Activated gamma-delta T cell treated with anti-CD3 and anti-CD28 coated beads, Interleukin-2, amount 50 U/mL, for 16 hours (primary cell): ENCODE measurements at places on chromosomes 16 and 17.

- no peak for DNase-seq
These were observed 1.0 kb upstream of the SOX8 start for GRCh38 chr16:980595-980854.

GRCh38 chr17:45428050-45428617 lies 4.5 kb downstream of the ARHGAP27 start:
- peak; percentile 70 for DNase-seq

DNA sequence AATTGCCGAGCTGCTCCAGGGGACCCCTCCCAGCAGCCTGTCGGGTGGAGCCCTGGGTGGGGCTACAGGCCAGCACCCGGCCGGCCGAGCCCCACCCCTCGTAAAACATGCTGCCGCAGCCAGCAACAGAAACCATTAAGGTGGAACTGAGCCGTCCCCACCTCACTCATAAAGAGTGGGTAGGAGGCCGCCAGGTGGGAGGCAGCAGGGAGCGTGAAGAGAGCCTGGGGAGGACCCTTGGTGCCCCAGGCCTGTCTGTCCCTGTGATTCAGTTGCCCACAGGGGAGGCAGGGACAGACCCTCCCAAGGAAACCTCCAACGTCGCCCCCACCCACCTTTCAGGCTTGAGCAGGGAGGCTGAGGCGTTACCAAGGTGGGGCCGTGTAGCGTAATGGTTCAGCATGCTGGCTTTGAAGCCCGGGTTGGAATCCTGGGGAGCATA lies 8.4 kb downstream of the FOXN1 start:
- no peak for DNase-seq

DNA sequence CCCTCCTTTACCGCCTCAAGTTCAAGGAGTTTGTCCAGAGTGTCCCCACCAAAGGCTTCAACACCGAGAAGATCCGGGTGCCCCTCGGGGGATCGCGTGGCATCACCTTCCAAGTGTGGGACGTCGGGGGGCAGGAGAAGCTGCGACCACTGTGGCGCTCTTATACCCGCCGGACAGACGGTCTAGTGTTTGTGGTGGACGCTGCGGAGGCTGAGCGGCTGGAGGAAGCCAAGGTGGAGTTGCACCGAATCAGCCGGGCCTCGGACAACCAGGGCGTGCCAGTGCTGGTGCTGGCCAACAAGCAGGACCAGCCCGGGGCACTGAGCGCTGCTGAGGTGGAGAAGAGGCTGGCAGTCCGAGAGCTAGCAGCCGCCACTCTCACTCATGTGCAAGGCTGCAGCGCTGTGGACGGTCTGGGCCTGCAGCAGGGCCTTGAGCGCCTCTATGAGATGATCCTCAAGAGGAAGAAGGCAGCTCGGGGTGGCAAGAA lies 1.1 kb downstream of the ARL4D start:
- no peak for DNase-seq

GRCh38 chr17:309361-309888 lies 43.2 kb downstream of the RPH3AL start:
- no peak for DNase-seq

GRCh38 chr17:81551458-81552243 lies 502 bp downstream of the FAAP100 start:
- no peak for DNase-seq

DNA sequence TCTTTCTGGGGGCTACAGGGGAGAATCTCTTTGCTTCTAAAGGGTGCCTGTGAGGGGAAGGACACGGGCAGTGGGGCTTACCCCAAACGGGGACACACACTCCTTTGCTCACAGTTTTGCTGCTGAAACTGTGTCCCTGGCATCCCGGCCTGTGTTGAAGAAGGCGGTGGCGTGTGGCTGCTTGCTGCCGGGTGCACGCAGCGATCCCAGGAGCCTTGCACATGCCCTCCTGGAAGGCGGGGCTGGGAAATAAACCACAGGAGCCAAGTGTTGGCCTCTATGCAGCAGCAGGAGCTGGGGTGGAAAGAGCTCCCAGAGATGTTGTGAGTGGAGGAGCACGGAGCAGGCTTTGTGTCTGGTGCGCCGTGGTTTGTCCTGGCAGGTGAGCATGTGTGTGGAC lies 131.0 kb upstream of the CIBAR2 start:
- DNase-seq: no peak

GRCh38 chr16:85762970-85763369 lies 12.1 kb upstream of the C16orf74 start:
- DNase-seq: no peak

- no peak for DNase-seq
These were observed 496.5 kb upstream of the CDH11 start for GRCh38 chr16:65618333-65618732.

DNA sequence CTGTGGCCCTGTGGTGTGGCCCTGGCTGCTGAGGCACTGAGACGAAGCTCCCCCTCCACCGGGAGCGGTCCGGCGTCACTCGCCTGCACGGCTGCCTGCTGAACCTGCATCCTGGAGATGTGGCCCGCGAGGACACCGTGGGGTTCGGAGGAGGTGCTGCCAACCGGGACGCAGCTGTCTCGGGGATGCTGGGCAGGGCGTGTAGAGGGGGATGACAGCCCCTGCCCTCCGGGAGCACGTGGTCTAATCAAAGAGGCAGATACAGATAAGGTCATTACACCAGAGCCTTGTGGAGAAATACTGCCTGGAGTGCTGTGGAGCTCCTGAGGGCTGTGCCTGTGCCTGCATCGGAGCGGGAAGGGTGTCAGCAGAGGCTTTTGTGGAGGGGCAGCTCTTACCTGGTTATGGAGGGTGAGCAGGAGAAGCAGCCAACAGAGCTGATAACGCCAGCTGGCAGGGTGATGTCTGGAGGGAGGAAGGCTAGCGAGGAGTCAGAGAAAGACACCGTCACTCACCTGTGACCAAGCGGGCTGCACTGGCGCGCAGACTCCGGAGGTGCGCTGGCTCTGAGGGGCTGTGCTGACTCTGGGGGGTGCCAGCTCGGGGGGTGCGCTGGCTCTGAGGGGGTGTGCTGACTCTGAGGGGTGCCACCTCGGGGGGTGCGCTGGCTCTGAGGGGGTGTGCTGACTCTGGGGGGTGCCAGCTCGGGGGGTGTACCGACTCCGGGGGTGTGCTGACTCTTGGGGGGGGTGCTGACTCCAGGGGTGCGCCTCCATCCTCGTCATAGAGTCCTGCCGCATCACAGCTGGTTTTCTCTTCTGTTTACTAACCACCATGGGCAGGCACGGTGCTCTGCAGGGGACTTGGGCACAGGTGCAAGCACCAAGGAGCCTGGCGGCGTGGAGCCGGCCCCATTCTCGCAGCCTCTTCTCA lies 104.7 kb upstream of the CHMP6 start:
- DNase-seq: no peak

DNA sequence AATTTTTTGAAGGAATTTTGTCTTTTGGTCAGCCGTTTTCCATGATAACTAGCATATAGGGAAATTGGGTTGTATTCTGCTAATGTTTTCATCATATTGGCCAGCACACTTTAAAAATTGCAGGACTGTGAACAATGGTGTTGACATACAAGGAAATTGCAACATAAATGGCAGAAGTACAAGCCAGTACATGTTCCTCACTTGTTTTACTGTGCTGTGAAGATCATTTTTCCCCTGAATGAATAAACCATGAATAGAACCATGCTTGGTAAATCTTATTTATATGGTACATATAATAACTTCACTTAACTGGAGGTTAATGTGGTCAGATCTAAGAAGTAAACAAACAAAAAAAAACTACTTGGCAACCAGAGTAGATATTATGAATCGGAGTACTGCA lies 22.8 kb downstream of the OMG start:
- no peak for DNase-seq

DNA sequence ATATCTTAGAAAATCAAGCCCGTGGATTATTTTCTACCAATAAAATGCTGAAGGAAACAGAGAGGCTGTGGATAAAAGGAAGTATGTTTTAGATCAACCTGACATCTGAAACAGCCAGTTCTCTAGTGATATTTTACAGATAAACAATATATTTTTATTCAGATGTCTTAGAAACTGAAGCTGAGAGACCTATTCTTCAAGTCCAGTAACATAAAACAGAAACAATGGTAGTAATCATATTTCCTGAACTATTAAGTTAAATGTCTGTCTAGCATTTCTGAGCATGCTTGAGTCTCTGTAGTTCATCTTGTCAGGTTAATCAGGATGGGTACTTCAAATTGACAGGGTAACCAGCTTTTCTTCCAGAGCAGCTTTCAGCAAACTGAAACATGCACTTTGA lies 449.6 kb upstream of the TOM1L1 start:
- DNase-seq: no peak

GRCh38 chr17:77936881-77937280 lies 21.6 kb upstream of the TNRC6C start:
- DNase-seq: no peak

GRCh38 chr17:7219812-7220592 lies at the start of the genes ACADVL and DLG4:
TSS of gene ACADVL (plus strand) at chr17:7219938. CDS start at chr17:7219985, 47 bp downstream.
TSS of gene DLG4 (minus strand) at chr17:7219836.
- peak; percentile 69 for DNase-seq

DNA sequence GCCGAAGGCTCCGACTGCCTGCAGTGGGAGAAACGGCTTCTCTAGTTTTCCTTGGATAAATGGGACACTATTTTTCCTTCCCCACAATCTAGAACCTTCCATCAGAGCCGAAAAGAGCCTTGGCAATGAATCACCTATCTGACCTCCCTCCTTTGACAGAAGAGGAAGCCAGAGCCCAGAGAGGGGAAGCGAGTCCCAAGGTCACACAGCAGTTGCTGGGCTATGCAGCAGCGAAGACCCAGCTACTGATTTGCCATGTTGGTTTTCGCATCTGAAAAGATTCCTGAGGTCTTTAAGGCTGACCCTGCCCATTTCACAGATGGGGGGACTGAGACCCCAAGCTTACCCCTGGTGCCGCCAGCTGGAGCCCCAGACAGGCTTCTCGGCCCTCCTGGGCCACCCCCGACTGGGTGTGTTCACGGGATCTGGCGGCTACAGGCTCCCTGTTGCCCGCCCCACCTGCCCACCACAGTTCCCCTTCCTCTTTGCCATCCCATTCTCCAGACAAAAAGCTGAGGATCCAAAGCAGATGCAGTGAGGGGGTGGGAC lies 45.9 kb downstream of the RAI1 start:
- DNase-seq: no peak

DNA sequence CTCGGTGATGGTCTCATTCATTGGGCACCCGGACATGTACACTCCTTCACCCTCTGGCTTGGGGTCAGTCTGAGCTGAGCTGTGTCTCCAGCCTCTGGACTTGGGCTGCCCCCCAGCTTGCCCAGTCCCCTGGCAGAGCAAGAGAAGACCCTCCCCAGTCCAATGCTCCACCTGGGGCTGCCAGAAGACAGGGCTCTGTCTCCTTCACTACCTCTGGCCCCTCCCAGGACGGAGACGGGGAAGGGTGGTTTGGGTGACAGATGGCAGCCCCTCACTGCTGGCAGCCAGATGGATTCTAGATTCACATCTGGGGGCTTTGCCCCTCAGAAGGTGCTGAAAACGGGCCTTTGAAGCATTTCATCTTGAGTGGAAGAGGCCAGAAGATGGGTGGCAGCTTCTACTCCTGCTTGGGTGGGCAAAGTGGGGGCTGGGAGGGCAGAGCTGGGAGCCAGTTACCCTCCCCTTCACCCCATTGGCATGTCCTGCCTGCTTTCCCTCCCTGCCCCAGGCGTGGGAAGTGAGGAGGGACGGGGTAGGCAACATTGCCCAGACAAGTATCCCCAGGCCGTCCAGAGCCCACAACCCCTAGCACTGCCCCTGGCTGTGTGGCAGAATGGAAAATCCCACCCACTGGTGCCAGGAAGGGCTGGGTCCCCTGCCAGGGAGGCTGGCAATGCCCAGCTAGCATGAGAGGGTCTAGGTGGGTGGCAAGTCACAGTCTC lies 13.9 kb downstream of the NGFR start:
- no peak for DNase-seq

DNA sequence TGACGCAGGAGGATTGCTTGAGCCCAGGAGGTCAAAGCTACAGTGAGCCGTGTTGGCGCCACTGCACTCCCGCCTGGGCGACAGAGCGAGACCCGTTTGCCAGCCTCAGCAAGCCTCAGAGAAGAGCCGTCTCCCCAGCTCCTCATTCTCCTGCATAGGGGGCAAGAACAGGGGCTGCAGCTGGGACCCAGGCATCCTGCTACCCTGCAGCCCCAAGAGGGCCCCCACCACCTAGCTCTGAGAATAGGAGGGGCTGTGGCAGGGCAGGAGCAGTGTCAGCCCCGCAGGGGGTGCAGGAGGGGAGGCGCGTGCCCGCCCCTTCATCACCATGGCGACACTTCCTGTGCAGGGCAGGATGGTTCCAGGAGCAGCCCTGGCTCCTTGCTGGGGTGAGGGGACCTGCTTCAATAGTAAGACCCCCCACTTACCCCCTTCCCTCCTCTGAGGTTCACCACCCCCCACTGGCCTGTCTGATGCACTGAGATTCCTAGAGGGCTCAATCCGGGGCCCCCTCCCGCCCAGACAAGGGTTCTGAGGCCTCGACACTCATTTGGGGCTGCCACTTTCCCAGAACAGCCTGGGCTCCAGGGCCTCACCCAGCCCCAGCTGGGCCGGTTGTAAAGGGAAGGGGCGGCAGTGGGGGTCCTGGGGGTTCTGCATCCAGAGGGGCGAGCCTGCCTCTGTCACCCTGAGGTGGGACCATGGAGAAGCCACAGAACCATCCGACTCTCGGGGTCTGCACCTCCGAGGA lies 20.2 kb downstream of the VASN start:
- DNase-seq: no peak

DNA sequence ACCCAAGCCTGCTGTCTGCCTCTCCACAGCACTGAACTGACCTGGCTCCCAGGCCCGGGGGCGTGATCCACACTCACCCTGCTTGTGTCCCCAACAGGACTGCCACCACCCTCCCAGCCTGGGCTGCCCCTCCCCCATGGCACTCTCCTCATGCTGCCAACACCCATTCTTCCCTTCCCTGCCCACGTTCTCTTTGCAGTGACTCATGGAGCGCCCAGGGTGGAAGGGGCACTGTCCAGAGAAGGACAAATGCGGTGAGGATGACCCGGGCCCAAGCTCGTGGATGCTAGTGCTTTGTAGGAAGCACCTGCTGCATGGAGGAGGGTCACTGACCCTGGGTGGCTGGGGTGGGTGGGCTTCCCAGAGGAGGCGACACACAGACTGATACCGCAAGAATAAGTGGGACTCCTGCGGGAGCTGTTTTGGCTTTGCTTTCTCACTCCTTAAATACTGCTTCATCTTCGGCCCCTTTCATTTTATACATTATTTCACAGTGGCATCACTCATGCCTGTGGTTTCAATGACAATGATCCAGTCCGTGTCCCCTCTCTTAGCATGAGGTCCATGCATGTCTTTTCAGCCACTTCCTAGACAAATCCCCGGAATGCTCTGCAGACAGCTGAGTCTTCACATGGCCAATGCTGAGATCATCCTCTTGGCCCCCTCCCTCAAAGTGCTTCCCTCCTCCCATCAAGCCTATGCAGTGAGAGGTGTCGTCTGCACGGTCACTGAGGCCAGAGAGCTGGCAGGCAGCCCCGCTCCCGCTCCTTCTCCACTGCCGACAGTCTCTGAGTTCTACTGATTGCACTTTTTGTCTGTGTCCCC lies 17.6 kb downstream of the CDK5R1 start:
- no peak for DNase-seq
